H9 (cell line): ENCODE measurements at places on chromosomes 7 and 10. TPM values are rescaled to one million over a fixed set of nuclear protein-coding genes. Genes with fewer than 3 reads are reported as not detected.

- DNase-seq = no peak
Observed at GRCh38 chr10:123636598-123637325, 29.4 kb upstream of the GPR26 start.

GRCh38 chr7:110779339-110779738, 311.6 kb upstream of the LRRN3 start:
- no peak for DNase-seq

GRCh38 chr10:66381045-66381444, 544.8 kb upstream of the LRRTM3 start:
- no peak for DNase-seq

GRCh38 chr7:122423591-122423990, 119.0 kb upstream of the FEZF1 start:
- DNase-seq = no peak

DNA sequence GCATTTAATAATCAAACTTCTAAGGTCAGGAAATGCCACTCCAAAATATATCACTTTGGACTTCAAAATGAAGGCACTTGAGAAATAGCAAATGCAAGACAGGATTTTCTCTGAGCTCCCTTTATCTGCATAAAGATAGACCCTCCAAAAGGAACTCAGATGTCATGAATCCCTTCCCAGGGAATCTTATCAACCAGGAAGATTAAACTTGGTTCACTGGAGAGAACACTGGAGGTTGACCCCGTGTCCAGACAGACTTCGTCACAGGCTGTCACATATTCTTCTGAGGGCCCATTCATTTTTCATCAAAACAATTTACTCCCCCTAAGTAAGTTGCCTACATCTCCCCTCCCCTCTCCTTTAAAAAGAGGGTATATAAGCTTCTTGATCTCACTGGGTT, 21.2 kb downstream of the IFIT3 start:
- DNase-seq = no peak

- DNase-seq = peak; percentile 66
Observed at GRCh38 chr10:123687758-123688157, 21.6 kb downstream of the GPR26 start.

- no peak for DNase-seq
Observed at GRCh38 chr7:133704453-133704852, 422.7 kb upstream of the LRGUK start.

GRCh38 chr10:114615600-114616007, 42.5 kb downstream of the ABLIM1 start:
- DNase-seq = no peak

GRCh38 chr10:91350651-91351081, 59.5 kb upstream of the HECTD2 start:
- DNase-seq = no peak

- DNase-seq = peak; percentile 91
Observed at GRCh38 chr10:79195091-79195923, 126.5 kb downstream of the ZMIZ1 start.

GRCh38 chr10:134247-135131, 766 bp upstream of the ZMYND11 start:
- DNase-seq = no peak

DNA sequence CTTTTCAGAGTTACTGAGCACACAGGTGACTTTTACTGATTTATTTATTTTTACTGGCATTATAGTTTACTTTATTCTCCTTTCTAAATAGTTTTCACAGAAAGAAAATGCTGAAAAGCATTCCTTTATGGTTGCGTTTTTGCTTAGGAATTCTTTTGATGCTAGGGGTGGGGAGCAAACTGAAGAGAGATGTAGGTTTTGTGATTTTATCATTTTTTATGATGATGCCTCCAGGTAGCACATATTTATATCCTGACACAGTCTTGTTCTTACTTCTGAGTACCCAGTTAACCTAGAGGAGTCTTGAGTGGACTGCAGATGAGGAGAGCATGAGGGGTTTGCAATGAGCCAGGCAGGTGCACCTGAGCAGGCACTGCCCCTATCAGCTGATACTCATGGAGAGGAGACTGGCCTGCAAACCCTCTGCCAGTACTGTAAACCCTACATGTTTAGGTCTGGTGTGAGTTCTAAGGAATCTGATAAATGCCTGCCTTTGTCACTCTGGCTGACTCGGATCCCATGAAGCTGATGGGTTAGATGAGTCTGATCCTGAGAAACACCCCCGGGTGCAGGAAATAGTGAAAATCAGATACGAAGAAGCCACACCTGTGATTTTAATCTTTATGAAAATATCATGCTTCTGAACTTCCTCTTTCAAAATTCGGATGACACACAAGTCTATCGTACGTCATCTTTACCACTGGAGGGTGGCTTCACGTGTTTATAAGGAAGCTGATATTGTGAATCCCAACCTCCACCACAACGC, 302.9 kb downstream of the WDR37 start:
- no peak for DNase-seq

DNA sequence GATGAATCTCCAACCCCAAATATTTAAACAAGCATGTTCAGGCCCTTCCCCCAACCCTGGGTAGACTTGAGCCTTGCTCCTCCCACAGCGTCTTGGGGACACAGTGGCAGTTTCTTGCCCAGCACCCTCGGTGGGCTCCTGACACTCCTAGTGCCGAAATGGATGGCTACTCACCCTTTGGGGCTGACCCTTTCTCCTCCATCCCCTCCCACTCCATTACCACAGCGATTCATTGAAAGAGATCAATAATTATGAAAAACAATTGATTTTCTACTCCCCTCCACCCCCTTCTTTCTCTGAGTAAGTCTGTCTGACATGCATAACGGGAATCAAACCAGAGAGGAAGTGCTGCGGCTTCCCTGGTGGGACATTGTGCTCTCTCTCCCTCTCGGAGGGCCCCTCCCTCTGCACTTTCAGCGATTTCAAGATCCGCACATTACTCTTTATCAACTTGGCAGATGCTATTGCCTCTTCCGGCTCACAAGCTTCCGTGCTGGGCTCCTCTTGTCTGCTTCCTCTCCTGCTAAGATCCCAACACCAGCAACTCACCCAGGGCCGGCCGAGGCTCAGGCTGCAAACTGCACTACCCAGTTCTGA, 79.0 kb upstream of the PLXNA4 start:
- DNase-seq = peak; percentile 53

DNA sequence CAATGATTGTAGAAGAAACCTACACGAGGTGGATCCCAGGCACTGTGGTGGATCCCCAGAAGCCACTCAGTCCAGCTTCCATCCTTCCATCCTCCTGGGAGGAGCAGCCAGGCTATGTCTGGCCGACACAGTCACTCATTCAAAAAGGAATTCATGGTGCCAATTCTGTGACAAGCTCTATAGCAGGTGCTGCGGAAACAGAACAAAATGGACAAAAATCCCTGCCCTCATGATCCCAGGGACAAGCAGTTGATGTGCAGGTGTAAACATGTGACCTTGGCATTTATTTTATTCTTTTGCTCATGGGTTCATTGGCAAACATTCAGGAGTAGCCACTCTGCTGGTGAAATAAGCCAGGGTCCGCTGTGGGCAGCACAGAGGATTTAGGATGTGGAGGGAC, 49.2 kb upstream of the FGFR2 start:
- no peak for DNase-seq

GRCh38 chr7:143914938-143915652, 13.1 kb upstream of the TCAF1 start:
- no peak for DNase-seq

GRCh38 chr7:34138483-34138882, 233.1 kb downstream of the BMPER start:
- no peak for DNase-seq

GRCh38 chr7:96188591-96188991, 133.3 kb downstream of the SLC25A13 start:
- DNase-seq = no peak

- peak; percentile 52 for DNase-seq
Observed at GRCh38 chr7:29764227-29764626, 42.1 kb upstream of the WIPF3 start.

DNA sequence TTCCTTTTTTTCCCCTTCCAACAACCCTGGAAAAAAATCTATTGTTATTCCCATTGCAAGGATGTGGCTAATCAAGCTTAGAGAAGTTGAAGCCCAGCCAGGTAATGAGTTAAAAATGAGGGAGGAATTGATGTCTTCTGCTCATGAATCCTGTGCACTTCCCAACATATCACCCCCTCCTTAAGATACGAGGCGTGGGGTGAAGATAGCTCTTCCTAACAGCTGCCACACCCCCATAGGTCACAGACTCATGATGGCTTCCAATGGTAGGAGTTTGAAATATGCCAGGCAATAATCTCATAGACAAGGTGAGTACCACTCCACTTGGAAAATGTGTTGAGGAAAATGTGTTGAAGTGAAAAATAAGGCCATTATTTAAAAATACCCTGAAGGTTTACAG, 71.3 kb upstream of the HECW1 start:
- DNase-seq = no peak

- DNase-seq = no peak
Observed at GRCh38 chr7:2807845-2808772, 36.0 kb downstream of the GNA12 start.

DNA sequence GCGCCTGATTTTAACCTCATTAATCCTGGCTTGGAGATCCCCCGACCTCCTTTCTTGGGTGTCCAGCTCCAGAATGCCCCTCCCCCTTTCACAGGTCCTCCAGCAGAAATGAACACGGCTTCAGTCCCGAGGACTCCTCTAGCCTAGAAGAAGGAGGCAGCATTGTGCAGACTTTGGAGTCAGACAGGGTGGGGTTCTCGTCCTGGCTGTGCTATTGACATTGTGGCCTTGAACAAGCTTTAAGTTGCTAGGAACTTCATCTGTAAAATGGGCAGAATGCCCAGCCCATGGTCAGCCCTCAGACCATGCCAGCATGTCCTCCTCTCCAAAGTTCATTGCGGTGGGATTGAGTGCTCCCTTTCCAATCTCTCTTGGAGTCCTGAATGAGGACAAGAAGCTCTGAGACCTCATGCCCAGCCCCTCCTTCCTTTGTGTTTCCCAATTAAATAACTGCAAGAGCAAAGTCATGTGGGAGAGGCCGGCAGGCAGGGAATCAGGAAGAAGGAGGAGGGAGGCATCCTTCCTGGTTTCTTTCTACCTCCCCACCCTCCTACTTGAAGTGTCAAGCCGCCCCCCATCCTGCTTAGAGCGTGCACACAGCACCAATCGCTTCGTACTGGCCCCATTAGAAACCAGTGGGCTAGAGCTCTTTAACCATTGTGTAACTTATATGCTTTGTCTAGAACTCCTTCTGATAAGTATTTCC, 86.4 kb downstream of the RBM20 start:
- DNase-seq = no peak

DNA sequence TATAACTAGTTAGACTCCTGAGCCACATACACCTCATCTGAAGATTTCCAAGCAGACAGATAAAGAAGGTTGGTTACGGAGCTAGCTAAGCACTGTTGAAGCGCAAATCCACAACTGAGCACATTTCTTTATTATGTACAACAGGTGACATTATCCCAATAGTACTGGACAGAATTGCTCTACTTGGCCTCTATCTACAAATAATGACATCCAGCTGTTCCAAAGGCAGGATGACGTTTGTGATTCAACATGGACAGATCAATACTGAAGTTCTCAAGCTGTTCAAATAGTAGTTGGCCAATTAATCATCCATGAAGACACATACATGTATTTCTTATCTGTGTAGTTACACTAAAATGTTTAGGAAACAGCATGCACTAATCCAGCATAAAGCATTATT, 101.0 kb downstream of the UBE2H start:
- DNase-seq = no peak

DNA sequence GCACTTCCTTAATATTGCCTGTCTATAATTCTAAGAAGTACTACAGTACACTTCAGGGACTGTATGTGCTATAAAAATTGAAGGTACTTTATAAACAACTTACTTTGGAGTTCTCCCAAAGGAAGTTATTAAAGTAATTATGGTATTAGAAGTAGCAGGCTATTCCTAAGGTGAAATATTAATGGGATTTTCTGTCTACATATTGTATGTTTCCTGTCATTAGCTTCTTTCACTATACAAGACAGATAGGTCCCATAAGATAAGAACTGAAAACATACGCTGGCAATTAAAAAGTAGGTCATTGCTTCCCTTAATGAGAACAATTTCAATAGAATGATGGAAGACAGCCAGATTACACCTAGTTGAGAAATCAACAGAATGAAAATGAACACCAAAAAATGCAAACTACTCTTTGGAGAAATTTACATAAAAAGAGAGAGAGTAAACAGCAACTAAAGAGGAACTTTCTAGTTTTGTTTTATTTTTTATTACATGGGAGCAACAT, 147.0 kb downstream of the HBP1 start:
- no peak for DNase-seq

DNA sequence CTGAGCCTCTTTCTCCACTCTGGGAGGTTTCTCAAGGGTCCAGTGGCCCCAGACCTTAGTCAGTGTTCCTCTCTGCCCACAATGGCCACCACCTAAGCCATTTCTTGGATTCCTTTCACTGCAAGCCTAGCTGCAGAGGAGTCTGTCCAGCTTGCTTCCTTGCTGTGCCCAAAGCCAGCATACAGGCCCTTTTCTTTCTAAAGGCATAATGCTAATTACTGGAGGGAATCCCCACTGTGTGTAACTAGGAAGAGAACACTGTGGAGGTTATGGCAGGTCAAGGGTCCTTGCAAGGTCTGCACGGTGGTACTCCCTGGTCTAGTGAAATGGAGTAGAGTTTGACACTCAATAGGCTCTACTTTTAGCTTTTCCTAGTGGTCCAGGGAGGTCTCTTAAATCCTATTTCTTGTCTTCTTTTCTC, 70.4 kb upstream of the CC2D2B start:
- no peak for DNase-seq

DNA sequence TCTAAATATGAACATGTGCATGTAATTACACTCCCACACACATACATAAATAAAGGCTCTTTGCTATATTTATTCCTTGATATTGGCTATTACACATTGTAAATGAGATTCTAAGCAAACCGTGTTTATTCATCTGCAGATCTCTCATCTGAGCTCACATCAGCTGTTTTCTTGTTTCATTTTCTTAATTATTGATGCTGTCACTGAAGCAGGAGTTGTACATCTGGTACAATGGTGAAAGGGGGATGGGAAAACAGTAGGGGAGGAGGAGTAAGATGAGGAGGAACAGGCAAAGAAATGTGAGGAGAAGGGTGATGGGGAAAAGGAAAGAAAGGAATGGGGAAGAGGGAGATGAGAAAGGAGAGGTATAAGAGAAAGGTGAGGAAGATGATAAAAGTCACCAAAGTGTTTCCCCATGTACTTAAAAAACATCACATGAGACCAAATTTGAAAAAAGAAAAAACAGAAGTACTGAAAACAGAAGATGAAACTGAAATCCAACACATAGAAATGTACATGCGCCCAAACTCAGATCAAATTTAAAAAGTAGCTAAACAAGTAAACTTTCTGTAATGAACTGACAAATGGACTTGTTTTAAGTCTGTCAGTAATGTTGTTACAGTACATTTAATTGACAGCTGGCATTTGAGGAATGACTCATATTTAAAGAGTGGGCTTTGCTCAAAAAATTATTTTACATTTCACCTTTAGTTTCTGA, 472.2 kb downstream of the ARL4A start:
- no peak for DNase-seq

Gene FAM25A
- total RNA-seq = not detected in 2 replicates

Gene AGBL3
- total RNA-seq = 1.2 and 2.4 TPM in 2 replicates

Gene CARD11
- total RNA-seq = 20.0 and 22.3 TPM in 2 replicates

Gene MIOS
- 46.4 and 48.4 TPM in 2 replicates for total RNA-seq

Gene PLXNA4
- total RNA-seq = 0.20 and 0.35 TPM in 2 replicates

Gene LRGUK
- 1.5 and 1.8 TPM in 2 replicates for total RNA-seq

Gene ANKRD30A
- not detected in 2 replicates for total RNA-seq

Gene ITIH2
- not detected in 2 replicates for total RNA-seq

Gene ERV3-1
- 13.9 and 16.5 TPM in 2 replicates for total RNA-seq

Gene RNF32
- total RNA-seq = 0.83 and 0.90 TPM in 2 replicates

Gene NEBL
- total RNA-seq = 20.4 and 20.9 TPM in 2 replicates

Gene EEF1AKMT2
- total RNA-seq = 17.8 and 19.0 TPM in 2 replicates

Gene FAM241B
- 13.7 and 14.7 TPM in 2 replicates for total RNA-seq

Gene CHN2
- total RNA-seq = 3.3 and 3.7 TPM in 2 replicates

Gene RPS24
- 1,949 and 1,966 TPM in 2 replicates for total RNA-seq

Gene SMKR1
- 0.35 and 0.87 TPM in 2 replicates for total RNA-seq
